ENCODE measurements at places on chromosomes 3 and 15.

DNA sequence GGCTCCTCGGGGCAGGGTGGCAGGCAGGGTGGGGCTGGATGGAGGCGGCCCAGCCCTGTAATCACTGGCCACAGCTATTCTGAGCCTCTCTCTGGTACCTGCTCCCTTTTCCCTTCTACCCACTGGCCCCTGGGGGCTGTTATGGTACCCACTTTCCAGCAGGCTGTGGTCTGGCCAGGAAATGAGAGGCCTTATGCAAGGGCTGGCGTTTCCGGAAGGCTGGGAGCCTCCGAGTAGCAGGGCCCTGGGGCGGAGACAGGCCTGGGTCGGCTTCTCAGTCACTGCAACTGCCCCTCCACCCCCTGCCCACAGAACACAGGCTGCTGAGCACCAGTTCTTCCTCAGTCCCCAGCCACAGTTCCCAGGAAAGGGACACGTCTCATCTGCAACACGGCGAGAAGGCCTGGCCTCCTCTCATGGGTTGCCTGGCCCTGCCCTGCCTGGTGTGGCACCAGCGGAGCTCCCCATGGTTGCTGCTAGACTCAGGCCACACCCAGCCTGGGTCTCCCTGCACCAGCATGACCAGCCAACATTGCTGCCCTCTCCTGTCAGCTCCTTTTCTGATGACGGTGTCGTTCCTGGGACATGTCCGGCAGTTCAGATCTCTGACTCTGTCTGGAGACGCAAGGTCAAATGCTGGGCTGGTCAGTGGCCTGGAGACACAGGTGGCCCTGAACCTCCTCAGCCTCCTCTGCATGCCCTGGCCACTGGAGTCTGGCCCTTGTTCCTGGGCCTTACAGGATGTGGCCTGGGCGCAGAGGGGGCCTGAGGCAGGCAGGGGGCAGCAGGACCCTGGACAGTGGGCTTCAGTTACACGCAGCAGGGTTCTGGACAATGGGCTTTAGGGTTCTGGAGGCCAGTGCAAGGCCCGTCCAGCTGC, 6.5 kb downstream of the CHST13 start:
- no peak for DNase-seq

- no peak for DNase-seq
Measured at GRCh38 chr3:187098923-187099512, 40.3 kb downstream of the RPL39L start.

DNA sequence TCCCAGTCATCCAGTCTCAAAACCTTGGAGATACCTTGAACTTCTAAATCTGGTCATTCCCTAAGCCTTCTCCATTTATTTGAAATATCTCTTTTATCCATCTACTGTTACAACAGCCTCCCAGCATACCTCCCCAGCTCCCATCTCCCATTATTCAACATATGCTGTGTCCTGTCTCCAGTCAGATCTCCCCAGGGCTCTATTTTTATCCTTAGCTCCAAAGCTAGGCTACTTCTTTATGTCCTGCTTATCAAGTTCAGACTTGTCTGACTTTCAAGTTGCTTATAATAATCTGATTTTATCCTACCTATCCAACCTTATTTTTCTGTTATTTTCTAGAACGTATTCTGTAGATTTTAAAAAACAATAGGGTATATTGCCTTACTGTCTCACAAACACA, 44.2 kb downstream of the IQGAP1 start:
- DNase-seq, result no peak

GRCh38 chr15:80288131-80288530, 36.1 kb upstream of the CTXND1 start:
- no peak for DNase-seq

GRCh38 chr3:195210266-195210973, 60.5 kb downstream of the XXYLT1 start:
- no peak for DNase-seq
